ENCODE measurements at places on chromosomes 5 and 9.
A peak's percentile ranks its signal among the peaks of the same experiment; 100 is the strongest.

DNA sequence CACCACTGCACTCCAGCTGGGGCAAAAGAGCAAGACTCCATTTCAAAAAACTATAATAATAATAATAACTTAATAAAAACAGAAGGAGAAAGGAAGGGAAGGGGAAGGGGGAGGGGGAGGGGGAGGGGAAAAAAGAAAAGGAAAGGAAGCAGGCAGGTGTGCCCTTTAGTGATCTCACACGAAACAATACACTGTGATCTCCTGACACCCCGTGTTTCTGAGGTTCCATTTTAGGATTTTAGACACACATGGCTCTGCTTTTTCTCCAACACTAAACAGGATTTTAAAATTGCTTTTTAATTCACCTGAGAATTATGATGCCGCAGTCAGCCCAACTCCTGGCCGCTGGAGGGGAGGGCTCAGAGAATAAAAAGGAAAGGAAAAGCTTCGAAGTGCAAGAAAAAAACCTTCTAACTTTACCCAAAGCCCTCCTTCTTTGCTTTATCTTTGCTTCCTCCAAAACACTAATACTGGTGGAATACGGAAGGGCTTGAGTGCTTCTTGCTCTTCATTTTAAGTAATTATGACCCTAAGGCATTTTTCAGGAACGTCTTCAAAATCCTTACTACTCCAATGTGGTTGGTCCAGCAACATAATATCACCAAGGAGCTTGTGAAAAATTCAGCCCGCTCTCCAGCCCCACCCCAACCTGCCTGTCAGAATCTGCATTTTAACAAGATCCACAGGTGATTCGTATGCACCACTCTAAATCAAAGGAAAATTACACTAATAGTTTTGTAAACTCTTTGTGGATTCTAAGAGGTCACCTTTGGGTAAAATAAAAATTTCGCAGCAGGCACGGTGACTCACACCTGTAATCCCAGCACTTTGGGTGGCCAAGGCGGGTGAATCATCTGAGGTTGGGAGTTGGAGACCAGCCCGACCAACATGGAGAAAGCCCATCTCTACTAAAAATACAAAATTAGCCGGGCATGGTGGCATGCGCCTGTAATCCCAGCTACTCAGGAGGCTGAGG is 66.0 kb downstream of the MYO10 start:
- no peak for DNase-seq

- DNase-seq: peak; percentile 75
Observed at GRCh38 chr9:33290247-33291030, at the start of gene NFX1. Gene NFX1, plus strand, starts transcription at chr9:33290516. Its CDS starts 57 bp downstream, at chr9:33290573.

DNA sequence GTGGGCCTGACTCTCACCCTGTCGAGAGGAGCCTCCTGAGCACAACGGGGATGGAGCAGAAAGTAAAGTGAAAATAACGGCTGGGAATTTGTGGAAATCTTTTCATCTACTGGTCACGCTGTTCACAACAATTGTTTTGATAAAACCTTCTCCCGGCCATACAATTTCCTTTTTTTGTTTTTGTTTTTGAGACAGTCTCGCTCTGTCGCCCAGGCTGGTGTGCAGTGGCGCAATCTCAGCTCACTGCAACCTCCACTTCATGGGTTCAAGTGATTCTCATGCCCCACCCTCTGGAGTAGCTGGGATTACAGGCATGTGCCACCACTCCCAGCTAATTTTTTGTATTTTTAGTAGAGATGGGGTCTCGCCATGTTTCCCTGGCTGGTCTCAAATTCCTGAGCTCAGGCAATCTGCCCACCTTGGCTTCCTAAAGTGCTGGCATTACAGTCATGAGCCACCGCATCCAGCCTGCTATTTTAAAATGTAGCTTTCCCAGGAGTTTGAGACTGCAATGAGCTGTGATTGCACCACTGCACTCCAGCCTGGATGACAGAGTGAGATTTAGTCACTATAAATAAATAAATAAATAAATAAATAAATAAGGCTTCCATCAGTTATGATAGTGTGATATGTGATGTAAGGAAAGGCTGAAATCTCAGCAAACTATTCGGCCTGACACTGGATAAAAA is 73.5 kb upstream of the PTGER4 start:
- DNase-seq: no peak

GRCh38 chr9:112793213-112793810 is 42.8 kb downstream of the SNX30 start:
- DNase-seq: no peak

DNA sequence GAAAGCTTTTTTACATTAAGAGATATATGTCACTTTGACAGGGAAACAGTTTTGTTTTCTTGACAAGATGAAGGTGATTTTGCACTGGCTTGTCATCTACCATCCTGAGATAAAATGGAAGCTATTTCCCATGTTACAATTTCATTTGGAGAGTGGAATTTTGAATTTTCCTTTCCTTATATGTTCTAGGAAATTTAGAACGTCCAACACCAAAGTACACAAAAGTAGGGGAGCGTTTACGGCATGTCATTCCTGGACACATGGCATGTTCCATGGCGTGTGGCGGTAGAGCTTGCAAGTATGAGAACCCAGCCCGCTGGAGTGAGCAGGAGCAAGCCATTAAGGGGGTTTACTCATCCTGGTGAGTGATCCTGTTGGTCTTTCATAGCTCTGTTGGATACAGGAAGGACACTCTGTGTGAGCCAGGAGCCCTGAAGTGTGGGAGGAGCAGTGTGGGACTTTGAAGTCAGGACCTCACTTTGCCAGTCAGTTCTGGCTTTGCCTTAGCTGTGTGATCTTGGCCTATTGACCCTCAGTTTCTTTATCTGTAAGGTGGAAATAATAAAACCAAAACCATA is 887 bp downstream of the PTPDC1 start:
- no peak for DNase-seq

DNA sequence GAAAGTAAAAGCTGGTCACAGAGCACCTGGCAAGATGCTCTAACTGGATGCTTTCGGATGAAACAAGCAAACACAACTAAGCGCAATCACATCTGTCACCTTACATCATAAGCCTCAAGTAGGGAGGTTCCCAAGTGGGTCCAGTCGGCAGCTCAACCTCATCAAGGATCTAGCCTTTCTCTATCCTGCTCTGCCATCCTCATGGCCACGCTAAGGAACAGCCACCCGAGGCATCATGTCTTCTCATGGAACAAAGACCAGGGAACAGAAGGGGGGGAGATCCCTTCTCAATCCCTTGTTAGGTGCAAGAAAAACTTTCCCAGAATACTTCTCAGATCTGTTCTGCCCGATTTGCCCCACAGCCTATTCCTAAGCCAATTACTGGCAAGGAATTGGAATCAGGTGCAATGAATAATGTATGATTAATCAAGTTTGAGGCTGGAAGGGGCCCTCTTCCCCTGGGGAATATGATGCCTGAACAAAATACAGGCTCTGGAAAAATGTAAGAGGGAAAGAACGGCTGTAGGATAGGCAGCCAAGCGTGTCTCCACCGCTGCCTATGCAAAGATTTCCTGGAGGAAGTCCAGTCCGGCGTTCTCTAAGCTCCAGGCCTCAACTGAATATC is 1.3 kb upstream of the HABP4 start:
- DNase-seq: no peak

- no peak for DNase-seq
Observed at GRCh38 chr5:14211818-14212803, 69.0 kb downstream of the TRIO start.

GRCh38 chr9:83287021-83287420 is 224.1 kb upstream of the RASEF start:
- no peak for DNase-seq

DNA sequence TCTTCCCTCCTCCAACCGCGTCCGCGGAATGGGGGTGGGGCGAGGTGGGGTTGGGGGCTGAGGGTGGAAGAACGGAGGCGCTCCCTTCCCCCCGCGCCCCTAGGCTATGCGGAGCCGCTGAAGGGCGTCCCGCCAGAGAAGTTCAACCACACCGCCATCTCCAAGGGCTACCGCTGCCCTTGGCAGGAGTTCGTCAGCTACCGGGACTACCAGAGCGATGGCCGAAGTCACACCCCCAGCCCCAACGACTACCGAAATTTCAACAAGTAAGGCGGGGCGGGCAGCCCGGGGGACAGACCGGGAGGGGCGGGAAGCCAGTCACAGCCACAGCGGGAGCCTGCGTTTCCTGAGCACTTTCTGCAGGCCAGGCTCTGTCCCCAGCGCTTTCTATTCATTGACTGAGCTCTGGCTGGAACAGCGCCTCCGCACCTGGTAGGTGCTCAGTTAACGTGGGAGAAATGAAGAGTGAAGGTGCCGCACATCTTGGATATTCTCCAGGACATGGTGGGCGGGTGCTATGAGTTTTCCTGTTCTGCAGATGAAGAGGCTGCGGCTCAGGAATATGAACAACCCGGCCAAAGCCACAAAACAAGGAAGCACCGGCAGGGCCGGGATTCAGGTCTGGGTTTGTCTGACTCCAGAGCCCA is 11.3 kb downstream of the MYOZ3 start:
- no peak for DNase-seq

GRCh38 chr5:149227168-149227826 is 44.4 kb upstream of the AFAP1L1 start:
- no peak for DNase-seq

GRCh38 chr9:14080959-14081542 is 232.9 kb downstream of the NFIB start:
- no peak for DNase-seq

DNA sequence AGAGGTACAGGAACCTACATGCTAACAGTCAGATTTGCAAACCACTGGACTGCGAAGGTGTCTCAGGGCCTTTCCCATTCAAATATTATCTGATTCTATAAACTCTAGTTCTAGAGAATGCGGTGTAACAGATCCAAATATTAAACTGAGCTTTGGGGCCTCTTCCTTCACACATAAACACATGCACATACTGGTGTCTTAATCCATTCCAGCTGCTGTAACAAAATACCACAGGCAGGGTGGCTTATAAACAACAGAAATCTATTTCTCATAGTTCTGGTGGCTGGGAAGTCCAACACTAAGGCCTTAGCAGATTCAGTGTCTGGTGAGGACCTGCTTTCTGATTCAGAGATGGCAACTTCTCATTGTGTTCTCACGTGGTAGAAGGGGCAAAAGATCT is 30.2 kb downstream of the RETREG1 start:
- no peak for DNase-seq

DNA sequence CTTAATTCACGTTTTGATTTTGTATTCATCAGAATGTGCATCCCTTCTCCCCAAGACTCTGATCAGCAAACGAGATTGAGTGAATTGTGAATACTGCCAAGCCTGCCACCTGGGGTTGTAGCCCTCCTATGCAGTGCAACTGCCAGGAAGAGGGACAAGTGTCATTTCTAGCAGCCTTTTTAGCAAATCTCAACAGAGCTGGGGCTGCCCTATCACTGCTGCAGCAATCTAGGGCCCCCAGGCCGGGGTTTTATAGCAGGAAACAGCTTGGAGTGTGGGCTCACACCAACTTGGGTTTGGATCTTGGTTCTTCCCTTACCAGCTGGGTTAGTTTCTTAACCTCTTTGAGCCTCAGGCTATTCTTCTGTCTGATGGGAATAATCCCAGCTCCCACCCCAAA is 4.0 kb downstream of the CSF1R start:
- no peak for DNase-seq

GRCh38 chr5:107389130-107389774 is 281.5 kb downstream of the EFNA5 start:
- no peak for DNase-seq

- DNase-seq: no peak
Observed at GRCh38 chr9:137578518-137579258, at the start of gene DPH7. Gene DPH7, minus strand, starts transcription at chr9:137578925. Its CDS starts 148 bp downstream, at chr9:137578777.

- no peak for DNase-seq
Observed at GRCh38 chr9:5834214-5834613, 1.3 kb upstream of the ERMP1 start.

DNA sequence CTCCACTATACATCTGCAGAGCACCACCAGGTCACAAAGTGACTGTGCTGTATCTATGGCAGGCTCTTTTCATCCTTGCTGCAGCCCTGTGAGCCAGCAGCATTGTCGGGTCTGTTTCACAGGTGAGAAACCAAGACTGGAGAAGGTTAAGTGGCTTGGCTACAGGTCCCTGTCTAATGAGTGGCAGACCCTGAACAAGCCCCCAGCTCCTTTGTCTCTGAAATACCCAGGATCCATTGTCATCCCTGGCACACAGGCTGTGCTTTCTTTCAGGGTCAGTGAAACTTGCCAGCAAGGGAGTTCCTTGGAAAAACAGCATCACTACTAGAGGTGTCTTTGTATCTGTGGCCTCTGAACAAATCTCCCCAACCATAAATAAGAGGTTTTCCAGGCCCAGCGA is 27.6 kb upstream of the CXCL14 start:
- DNase-seq: no peak

DNA sequence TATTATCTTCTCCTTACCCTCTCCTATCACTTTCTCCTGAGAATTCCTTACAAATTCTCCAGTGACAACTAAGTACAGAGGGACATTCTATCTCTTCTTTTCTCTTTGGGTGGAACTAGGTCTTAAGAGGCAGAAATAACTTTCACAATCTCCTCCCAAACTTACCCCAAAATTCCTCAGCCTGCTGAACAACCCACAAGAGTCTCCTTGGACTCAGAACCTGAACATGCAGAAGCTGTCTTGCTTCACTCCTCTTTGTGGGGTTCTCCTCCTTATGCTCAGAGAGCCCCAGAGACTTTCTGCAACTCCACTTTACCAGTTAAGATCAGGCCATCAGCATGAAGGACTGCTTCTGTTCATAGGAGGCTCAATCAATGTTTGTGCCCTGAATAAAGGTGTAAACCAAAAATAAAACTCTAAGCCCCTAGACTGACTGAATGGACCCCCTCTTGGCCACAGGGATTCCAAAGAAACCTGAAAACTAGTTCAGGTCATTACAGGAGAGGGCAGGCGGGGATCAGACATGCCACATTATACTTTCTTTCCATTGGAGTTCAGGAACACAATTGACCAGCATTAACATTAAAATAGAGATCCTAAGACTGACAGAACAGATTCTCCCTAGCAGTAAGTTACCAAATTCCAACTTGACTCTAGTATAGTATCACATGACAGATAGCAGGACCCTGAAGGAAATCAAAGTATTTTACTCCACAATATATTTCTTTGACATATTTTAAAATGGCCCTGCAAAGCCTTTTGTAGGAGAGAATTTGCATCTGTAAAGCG is 179.7 kb upstream of the FBXL17 start:
- DNase-seq: no peak

DNA sequence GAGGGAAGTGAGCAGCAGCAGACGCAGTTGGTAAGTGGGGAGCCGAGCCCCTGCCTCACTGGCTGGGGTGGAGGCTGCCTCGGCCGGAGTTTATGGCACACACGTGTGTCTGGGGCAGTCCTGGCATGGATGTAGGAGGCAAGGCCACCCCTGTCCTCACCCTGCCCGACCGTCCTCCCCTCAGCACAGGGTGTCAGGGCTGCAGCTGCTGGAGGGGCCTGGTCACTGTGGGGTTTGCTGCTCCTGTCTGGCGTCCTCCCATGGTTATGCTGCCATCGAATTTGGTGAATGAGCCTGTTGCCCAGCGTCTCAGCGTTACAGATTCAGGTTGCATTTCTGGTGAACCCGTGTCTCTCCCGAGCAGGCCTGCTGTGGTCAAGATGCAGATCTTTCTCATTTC is 32.4 kb downstream of the CEP72 start:
- DNase-seq: no peak

GRCh38 chr9:121207371-121207940 is 5.8 kb upstream of the RAB14 start:
- DNase-seq: no peak

Measured in cerebellar nuclear complex (tissue), 1 donor.